Activated CD4-positive, alpha-beta T cell treated with anti-CD3 and anti-CD28 coated beads for 36 hours (primary cell): ENCODE measurements at places on chromosomes 12 and 14.
A peak's percentile ranks its signal among the peaks of the same experiment; 100 is the strongest.

GRCh38 chr12:101414533-101415119, 7.1 kb upstream of the ARL1 start:
- peak; percentile 16 for DNase-seq

GRCh38 chr12:15788233-15789219, 662 bp downstream of the EPS8 start:
- DNase-seq, result peak; percentile 46

DNA sequence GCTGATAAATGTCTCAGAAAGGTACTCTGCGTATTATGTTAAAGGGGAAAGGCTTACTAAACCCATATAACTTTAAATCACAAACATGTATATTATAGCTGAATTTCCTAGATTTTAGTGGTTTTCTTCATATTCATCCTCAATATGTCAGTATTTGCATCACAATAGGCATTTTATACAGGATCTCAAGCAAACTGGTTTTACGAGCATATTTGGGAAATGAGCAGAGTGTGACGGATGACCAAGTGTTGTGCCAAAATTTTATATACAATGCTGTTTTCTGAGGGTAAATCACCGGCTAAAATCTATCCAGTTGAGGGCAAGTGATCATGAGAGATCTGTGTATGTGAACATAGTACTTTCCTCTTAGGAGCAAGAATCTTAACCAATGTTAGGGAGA, 8.4 kb downstream of the CPM start:
- DNase-seq, result no peak

DNA sequence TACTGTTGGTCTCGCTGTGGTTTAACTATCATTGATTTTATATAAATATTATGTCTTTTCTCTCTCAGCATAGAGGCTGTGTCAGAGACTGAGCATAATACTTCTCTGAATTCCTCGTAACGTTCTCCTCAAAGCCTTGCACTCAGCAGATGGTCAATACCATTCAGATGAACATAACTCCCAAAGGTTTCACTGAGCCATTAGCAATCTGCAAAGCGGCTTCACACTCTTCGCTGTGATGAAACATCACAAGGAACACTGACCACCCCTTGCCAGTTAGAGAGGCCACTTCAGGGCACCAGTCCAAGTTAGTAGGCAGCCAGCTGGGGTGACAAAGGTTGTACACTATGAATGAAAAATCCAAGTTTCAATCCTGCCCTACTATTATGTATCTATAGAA, 30.1 kb upstream of the STON2 start:
- no peak for DNase-seq

GRCh38 chr14:41609704-41610183, 3.1 kb downstream of the LRFN5 start:
- peak; percentile 28 for DNase-seq

DNA sequence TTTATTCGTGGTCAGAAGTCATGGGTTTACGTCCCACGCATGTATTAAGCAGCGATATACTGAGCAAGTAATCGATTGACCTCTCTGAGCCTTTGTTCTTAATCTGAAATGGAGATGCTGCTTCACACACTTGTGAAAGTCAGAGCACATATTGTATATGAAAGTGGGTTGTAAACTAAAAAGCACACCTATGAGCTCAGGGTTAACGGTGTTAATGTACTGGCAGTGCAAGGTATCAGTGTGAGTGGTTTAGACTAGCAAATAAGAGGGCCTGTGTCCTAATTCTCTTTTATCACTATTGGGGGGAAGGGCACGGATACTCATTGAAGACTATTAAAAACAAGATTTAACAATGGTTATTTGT, 676 bp downstream of the MRPL42 start:
- DNase-seq, result no peak

DNA sequence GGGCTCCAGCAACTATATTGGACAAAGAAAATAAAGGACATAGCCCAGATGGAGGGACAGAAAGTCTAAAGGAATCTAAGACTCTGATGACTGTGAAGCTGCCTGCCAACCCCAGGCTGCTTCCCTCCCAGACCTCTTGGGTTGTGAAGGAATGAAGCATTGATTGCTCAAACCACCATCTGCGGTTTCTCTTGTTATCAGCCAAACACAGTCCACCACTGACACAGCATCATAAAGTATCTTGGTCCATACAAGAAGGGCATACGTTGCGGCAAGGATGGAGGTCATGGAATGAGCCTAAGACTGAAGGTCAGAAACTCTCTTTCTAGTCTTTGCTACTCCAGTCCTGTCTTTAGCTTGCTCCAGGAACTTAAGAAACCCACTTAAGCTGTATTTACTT, 58.5 kb upstream of the PLXNC1 start:
- no peak for DNase-seq

- no peak for DNase-seq
Observed at GRCh38 chr14:32559048-32559447, 229.9 kb downstream of the AKAP6 start.

GRCh38 chr12:54977155-54977554, 7.4 kb downstream of the TESPA1 start:
- DNase-seq, result no peak

- no peak for DNase-seq
Observed at GRCh38 chr12:18145924-18146323, 55.9 kb upstream of the RERGL start.

DNA sequence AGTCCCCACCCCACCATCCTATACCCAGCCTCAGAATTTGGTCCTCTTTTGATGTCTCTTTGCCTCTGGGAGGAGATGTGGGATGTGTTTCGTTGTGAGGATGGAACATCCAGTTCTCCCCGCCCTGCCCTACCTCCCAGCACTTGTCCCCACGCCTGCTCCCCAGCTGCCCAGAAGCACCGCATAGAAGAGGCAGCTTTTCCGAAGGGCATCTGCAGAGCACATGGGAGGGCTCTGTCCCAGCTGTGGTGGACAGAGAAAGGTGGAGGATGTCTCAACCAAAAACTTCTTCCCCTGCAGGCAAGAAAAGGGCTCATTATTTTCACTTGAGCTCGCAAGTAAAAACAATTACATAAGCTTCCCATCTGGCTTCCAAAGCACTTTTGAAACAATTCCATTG, 302.6 kb downstream of the PCNX1 start:
- no peak for DNase-seq

- DNase-seq, result no peak
Observed at GRCh38 chr12:50639721-50640120, 124.2 kb upstream of the ATF1 start.

DNA sequence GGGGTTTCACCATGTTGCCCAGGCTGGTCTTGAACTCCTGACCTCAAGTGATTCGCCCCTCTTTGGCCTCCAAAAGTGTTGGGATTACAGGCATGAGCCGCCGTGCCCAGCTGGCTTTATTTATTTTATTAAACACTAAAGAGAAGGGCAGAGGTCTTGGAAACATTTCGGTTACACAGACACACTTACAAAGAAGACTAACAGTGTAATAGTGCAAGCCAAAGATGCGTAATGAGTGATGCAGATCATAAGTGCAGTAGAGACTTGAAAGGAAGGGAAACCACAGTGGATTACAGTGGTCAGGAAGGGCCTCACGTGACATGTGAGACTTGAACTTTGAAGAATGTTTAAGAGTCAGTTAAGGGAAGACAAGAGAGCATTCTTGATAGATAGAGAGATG, 33.9 kb upstream of the CDK17 start:
- DNase-seq, result peak; percentile 85

- no peak for DNase-seq
Observed at GRCh38 chr12:53564941-53565340, 57.7 kb upstream of the NPFF start.
